Stimulated activated CD8-positive, alpha-beta memory T cell treated with anti-CD3 and anti-CD28 coated beads, Interleukin-15, amount 100 ng/mL, for 24 hours (primary cell): ENCODE measurements at places on chromosomes 13 and 19.

- DNase-seq = peak; percentile 27
These were observed 16.5 kb upstream of the B3GNT3 start for GRCh38 chr19:17778251-17778967.

DNA sequence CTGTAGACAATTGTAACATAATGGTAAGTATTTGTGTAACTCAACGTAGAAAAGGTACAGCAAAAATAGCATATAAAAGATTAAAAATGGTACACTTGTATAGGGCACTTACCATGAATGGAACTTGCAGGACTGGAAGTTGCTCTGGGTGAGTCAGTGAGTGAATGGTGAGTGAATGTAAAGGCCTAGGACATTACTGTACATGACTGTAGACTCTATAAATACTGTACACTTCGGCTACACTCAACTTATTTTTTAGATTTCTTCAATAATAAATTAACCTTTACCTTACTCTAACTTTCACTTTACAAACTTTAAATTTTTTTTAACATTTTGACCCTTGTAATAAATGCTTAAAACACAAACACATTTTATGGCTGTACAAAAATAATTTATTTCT lies 72.1 kb upstream of the FAM216B start:
- no peak for DNase-seq

GRCh38 chr19:11363881-11364280 lies 8.6 kb downstream of the PLPPR2 start:
- DNase-seq = no peak

DNA sequence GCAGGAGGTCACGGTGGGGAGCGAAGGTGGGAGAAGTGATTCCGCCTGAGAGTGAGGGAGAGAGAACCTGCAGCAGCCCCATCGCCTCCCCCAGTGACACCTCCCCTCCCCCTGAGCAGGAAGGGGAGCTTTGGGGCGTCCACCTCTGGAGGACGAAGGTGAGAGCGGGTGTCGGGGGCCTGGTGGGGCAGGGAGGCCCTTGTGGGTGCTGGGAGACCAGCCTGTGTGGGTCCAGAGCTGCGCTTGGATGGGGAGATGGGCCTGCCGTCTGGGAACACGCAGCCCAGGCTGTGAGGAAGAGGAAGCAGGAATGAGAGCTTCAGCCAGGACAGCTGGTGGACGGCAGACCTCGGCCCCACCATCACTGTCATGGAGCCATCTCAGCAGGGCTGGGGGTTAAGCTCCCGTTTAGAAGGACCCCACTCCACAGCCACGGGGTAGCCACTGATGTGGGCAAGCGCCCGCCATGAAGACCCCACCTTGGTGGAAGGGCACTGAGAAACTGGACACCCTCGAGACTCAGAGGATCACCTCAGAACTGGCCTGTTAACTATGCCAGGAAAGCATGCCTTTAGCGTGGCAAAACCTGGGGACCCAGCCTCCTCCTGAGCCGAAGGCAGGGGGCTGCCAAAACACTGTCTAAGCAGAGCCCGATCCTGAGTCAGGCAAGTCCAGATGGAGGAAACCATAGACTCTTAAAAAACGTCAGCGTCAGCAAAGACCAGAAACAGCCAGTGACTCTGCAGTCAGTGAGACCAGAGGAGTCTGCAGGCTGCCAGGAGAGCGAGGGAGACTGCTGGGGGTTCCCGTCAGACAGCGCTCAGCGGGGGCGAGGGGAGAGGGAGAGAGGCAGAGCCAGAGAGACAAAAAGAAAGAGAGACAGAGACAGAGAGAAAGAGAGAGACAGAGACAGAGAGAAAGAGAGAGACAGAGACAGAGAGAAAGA lies 6.4 kb upstream of the PROZ start:
- no peak for DNase-seq

GRCh38 chr13:75368167-75368566 lies 113.8 kb downstream of the TBC1D4 start:
- DNase-seq = no peak

- peak; percentile 69 for DNase-seq
These were observed at the start of gene R3HDM4 for GRCh38 chr19:913080-913748. Gene R3HDM4 (minus strand): TSS chr19:913219. CDS start chr19:913157, 62 bp downstream.

DNA sequence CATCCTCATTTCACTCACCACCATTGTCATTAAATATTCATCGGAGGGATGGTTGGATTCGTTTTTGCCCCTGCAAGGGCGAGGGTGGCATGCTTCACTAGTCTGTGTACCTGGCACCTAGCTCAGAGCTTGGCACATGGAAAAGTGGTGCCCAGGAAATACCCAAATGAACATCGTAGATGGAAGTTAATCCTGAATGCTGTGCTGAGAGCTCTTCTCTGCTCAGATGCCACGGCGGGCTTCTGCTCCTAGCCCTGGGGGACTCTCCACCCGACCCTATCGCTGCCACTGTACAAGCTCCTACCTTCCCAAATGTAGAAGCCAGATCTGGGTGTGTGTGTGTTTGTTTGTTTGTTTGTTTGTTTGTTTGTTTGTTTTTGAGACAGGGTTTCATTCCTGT lies 113.0 kb upstream of the ZNF507 start:
- no peak for DNase-seq

DNA sequence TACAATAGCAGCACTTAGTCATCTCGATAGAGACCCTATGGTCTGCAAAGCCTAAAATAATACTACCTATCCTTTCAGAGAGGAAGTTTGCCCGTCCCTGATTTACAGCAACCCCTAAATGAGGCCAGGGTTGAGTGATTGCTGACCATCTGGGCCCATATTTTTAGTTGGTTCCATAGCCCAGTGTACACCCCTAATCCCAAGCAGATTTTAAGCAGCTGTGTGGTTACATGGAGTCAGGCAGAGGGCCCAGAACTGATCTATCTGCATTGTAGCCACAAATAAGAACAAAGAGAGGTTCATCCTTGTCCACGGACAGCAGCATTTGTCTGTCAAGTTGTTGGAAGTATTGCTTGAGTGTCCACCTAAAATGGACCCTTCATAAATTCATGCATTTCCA lies 148.2 kb downstream of the DCT start:
- DNase-seq = no peak

DNA sequence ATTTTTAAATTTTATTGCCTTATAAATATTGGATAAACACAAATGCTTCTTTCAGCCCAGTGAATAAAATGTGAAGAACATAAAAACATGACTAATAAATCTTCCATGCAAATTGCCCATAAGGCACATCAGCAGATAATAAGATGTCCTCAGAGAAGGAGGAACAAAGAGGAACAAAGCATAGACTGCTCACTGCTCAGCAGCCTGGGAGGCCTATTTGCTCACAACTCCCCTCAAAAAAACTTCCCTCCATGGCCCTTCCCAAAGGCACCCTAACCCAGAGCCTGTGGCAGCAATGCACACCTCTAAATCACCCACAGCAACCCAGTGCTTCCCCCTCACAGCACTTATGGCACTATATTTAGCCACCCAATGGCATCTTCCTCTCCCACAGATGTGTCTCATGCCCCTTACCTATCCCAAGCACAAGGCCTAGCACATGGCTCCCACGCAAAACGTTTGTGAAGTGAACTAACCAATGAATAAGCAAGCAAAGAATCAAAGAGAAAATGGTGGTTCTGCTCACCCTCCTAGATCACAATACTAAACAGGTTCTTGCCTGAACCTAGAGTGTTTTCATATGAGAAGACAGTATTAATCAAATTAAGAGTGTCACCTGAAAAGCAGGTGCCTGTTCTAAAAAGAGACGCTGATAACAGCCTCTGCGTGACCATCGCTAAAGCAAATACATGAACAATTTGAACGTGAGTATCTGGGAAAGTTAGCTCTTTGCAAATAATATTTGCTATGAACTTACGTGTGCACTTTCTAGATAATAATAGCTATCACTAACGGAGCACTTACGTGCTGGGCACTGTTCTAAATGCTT lies 96.9 kb downstream of the TBC1D4 start:
- DNase-seq = no peak

- DNase-seq = no peak
These were observed 1384.3 kb upstream of the PCDH20 start for GRCh38 chr13:62799931-62800436.

DNA sequence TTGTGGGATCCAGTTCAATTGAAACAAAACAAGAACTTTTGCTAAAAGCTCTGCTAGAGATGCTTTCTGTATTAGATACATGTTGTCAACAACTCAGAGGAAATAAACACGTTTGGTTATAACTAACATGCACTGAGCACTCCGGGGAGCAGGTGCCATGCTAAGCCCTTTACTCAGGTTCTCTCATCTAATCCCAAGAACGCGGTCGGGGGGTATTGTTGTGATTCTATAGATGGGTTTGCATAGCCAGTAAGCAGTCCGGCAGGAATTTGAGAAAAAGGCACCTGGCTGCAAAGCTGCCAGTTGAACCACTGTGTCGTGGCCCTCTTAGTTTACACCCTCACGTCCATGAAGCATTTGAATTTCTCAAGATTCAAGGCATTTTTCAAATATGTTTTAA lies 24.3 kb upstream of the SPACA7 start:
- no peak for DNase-seq

DNA sequence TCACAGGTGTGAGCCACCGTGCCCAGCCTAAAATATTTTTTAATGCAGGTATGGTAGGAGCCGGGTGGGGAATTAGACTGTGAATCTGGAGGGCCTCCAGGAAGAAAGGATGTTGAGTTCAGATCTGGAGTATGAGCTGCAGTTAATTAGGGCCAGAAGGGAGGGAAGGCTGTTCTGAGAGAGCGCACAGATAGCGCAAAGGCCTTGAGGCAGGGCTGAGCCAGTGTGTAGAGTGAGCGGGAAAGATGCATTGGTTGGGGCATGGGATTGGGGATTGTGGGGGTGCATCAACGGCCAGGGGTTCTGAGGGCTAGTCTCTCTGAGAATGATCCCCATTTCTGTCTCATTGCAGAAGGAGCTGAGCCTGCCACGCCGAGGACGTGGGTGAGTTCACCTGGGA lies 9.7 kb downstream of the MAST3 start:
- DNase-seq = no peak

DNA sequence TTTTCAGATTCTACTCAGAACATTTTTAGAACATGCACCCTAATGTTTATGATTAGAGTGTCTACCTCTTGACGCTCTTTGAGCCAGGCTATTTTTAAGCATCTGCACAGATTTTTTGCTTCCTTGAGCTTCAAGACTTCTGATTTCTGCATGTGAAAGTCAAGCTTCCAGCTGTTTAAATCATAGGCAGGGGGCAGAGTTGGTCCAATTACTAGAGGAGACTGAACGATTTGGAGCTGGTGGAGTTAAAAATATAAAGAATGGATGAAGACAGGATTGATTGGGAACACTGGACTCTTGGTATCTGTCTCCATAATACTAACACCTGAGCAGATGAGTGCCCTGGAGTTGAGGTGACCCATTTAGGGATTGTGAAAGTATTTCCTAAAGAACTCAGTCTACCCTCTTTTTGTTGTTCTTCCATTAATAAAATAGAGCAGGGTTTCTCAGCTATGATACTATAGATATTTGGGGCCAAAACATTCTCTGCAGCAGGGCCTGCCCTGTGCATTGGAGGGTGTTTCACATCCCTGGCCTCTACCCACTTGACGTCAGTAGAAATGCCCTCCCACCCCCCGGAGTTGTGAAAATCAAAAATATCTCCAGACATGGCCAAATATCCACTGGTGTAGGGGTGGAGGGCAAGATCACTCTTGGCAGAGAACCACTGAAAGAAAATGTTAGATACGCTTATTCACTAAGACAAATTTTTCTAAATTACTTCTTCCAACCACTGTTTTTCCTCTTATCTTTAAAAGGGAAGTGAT lies 160.1 kb downstream of the COG6 start:
- DNase-seq = no peak

DNA sequence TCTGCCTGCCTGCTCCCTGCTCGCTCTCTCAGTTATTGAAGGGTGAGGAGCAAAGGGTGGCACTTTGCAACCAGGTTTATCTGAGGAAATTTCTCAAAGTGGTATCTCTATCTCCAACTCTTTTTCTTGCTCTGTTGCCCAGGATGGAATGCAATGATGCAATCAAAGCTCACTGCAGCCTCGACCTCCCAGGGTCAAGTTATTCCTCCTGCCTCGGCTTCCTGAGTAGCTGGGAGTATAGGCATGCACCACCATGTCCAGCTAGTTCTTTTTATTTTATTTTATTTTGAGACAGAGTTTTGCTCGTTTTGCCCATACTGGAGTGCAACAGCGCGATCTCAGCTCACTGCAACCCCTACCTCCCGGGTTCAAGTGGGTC lies 4.9 kb downstream of the ACTMAP start:
- no peak for DNase-seq

DNA sequence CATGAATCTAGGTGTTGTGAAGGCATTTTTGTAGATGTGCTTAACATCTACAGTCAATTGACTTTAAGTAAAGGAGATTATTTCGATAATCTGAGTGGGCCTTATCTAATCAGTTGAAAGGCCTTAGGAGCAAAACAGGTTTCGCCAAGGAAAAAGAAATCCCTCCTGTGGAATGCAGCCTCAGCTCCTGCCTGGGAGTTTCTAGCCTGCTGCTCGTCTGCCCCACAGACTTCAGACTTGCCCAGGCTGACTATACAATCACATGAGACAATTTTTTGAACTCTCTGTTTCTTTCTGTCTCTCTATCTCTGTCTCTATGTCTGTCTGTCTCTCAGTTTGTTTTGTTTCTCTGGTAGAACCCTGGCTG lies 312.5 kb downstream of the OLFM4 start:
- no peak for DNase-seq

DNA sequence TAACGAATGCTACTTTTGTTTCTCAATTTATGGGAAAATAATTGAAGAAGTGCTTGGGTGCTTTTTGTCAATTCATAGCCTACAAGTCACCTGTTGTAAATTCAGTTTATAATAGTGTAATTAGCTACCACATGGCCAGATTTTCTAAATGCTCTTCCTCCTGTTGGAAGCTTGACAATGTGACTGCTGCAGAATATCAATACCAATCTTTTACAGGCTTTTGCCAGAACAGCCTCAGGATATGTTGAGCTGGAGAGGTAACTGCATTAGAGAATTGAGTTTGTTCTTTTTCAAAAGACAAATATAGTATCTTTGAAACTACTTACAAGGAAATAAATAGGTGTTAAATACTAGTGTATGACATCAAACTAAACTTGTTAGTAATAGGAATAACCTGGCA lies 277.8 kb downstream of the POU4F1 start:
- no peak for DNase-seq

- no peak for DNase-seq
These were observed 9.8 kb downstream of the BICRA start for GRCh38 chr19:47618771-47619170.

DNA sequence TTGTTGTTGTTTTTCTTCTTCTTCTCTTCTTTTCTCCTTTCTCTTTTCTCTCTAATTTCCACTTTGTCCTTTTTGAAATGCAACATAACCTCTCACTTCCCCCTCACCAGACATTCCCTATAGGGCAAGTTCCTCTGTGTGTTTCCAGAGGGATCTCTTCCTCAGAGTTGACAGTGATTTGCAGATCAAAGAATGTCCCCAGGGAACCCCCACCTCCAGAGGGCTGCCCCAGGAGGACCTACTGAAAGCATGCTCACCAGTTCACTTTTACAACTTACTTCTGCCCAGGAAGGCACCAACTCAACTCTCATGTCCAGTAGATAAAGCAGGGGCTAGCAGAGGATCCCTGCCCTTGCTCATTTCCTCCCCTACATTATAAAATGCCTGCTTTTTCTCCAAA lies 1648.0 kb downstream of the PCDH9 start:
- no peak for DNase-seq
